ENCODE measurements at places on chromosomes 11 and 22.

- peak; percentile 52 for DNase-seq
These were observed 17.6 kb upstream of the CADM1 start for GRCh38 chr11:115521825-115522224.

- DNase-seq: peak; percentile 20
These were observed 68.3 kb downstream of the NFAM1 start for GRCh38 chr22:42363892-42364291.

DNA sequence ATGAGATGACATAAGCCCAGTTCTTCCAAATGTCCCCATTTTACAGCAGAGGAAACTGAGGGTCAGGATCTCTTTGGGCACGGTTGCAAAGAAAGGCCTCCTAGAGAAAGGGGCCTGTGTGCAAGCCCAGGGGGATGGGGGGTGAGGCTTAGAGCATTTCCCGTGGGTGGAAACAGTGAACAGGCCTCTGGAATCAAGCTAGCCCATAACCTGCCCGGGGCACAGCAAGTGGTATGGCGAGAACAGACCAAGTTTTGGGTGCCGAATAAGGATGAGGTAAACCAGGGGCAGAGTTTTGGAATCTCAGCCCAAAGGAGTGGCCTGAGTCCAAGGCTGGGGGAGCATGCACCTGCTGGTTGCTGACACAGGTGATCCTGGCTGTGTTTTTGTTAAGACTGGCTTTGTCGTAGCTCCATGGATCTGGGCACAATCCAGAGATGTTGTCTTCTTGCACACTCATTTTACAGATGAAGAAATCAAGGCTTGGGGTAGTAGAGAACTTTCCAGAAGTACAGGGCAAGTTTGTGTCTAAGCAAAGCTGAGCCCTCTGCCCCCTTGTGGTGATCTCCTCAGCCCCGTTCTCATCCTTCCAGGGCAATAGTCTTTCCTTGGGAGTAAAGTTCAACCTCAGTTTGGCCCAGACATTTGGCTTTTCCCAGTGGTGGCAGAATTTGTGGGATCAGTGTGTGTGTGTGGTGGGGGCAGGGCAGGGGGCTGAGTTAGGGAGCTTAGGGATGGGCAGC is 53.5 kb upstream of the MYEOV start:
- no peak for DNase-seq

- DNase-seq: no peak
These were observed 12.9 kb downstream of the IL17RA start for GRCh38 chr22:17097701-17098100.

GRCh38 chr22:28375761-28376534 is 303.7 kb downstream of the TTC28 start:
- DNase-seq: no peak

DNA sequence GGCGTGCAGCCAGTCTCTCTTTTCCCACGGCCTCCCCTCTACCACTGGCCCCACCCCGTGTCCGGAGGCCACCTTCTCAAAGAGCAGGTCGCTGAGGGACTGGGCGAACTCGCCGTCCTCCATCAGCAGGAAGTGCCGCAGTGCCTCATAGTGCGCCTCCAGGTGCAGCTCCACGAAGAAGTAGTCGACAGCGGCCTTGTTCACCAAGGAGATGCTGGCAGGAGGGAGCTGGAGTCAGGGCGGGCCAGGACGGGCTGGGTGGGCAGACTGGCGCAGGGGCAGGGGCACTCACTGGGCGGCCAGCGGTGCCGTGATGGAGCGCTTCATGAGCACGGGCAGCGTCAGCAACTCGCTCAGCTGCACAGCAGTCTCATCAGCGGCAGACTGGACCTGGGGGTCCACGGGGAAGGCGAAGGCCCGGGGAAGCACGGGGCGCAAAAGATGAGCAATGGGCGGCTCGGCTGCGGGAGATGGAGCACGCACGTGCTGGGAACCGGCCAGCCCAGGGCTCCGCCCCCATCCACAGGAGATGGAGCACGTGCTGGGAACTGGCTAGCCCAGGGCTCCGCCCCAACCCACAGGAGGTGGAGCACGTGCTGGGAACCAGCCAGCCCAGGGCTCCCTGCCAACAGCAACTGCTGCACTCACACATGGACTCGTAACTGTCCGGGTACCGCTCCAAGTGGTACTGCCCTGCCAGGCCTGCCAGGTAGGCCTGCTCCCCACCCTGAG is 18.4 kb downstream of the SELENOO start:
- DNase-seq: peak; percentile 11

DNA sequence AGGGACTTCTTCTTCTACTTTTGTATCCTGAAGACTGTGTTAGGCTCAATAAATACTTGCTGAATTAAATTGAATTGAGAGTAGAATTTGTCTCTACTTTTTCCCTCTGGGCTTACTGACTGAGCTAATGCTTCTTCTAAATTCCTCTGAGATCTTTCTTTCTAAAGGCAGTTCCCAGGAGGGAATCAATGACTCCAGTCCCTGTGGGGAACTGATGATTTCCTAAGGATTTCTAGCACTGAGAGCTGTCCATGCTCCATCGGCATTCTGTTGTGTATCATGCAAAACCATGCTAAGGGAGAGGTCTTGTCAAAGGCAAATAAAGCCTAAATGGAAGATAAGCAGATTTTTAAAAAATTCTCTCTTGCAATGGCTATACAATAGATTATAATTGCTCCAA is 148.8 kb upstream of the KIRREL3 start:
- DNase-seq: no peak

DNA sequence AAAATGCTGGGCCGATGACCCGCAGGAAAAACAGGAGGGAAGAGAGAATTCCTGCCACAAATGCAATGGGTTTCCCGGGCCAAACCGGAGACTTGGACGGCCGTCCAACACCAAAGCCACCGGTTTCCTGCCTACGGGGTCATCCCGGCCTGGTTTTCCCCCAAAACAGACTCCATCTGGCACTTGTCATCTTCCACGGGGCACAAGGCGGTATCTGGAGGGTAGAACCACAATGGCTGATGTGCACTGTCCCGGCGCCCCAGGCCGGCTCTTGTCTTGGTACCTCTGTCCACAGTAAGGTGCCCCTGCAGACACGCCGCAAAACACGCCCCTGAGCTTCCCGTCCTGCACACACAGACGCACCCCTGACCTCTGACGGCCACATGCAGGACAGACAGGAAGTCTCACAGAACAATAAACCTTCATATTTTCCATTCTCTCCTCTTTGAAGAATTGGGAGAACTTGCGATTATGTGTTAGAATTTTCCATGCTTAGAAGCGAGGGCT is 20.1 kb downstream of the CELSR1 start:
- DNase-seq: no peak

- DNase-seq: peak; percentile 8
These were observed 32.2 kb upstream of the AQP11 start for GRCh38 chr11:77557553-77557952.

DNA sequence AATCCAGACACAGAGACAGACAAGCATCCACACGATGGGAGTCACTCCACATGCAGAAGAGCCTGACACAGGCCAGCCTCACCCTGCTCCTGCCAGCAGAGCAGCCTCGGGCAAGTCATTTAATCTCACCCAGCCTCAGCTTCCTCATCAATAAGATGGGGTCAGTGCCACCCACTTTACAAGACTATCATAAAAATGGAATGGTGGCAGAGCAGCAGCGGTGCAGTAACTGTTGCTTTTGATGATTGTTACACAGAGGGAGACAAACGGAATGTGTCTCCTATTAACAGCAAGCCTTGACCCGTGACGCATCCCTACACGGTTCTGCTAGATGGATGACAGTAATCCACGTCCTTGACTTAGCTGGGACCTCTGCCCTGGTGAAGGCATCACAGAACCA is 26.0 kb upstream of the ARFGAP3 start:
- DNase-seq: no peak

DNA sequence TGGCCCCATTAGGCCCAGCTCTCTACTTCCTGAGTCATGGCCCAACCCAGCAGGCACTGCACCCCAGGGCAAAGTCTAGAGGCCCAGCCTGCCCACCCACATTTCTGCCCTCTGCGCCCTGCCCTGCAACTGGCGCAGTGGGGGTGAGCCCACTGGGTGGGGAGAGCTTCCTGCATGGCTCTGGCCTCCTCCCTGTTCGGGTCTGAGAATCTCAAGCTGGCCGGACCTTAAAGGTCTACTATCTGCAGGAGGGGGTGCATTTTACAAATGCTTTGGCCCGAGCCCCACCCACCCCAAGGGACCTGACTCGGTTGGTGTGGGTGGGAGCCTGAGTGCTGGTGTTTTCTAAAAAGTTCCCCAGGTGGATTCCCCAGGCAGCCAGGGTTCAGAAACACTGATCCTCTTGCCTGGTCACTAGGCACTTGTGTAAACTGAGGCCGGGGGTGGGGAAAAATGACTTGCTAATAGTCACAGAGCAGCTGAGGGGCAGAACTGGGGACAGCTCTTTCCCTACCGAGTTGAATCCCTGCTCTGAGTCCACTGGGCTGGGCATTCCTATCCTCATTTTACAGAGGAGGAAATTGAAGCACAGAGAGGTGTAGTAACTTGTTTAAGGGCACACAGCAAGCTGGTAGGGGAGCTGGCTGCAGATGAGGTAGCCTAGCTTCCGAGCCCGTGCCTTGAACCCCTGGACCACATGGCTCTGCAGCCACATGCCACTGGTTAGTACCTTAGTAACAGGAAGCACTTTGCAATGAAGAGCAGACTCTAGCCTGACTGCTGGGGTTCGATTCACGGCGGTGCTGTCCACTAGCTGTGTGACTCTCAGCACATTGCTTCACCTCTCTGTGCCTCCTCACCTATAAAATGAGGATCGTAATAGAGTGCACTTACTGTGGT is 36.3 kb downstream of the CD82 start:
- DNase-seq: no peak

GRCh38 chr11:16945671-16946469 is 68.3 kb downstream of the PLEKHA7 start:
- DNase-seq: peak; percentile 19

DNA sequence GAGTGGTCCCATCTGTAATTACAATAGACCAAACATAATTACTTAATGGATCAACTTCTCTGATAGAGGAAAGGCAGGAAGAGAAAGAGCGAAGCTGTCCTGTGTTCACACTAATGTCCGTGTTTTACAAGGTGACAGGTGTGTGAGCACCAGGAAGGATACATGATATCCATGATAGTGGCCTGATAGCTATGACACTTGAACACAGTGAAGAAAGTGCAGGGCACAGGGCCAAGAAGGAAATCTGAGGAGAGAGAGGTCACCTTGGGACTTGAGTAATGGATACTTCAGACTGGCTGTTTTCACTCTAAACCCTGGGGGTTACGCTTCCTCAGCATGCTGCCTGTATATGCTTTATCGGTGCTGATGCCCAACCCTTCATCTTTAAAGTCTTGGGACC is 29.4 kb downstream of the TUB start:
- DNase-seq: peak; percentile 75

DNA sequence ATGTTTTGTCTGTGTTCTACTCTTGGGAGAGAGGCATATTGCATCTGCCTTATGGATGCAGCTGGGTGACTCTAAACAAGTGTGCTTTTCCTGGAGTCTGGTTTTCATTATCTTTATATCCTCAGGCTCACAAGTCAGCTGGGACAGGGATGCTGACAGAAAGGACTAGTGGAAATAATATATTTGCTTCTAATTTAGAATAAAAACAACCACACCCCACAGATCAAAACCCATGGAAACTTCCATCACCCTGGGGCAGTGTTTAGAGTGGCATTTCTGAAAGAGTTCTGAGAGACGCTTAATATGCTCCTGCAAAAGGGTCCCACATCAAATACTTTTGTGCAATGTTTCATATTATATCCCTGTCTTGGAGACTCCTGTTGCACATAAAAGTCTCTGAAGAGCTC is 20.8 kb downstream of the KCNE3 start:
- no peak for DNase-seq

DNA sequence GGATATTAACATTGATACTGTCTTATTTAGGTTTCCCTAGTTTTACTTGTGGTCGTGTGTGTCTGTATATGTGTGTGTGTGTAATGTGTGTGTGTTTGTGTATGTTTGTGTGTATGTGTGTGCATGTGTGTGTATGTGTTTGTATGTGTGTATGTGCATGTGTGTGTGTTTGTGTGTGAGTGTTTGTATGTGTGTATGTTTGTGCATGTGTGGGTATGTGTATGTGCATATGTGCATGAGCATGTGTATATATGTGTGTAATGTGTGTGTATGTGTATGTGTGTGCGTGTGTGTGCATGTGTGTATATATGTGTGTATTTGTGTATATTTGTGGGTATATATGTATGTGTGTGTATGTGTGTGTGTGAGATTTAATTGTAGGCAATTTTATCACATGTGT is 17.3 kb upstream of the DNAL4 start:
- DNase-seq: no peak

GRCh38 chr11:33893711-33894397 is 2.0 kb upstream of the LMO2 start:
- no peak for DNase-seq

DNA sequence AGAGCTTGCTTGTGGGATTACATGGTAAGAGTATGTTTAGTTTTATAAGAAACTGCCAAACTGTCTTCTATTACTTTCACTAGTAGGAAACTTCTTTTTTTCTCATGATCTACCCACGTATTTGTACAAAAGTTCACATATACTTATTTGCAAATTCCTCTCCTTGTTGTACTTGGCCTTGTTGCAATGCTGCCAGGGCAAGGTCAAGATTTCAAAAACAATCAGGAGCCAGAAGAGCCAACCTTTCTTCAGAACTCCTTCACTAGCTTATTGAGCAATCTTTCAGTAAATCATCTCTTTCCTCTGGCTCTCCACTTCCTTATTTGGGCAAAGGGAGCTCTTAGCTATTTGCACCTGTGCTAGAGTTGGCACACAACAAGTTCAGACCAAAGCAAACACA is 9.7 kb downstream of the SRSF8 start:
- DNase-seq: peak; percentile 97

GRCh38 chr22:36611241-36611976 is 82.4 kb upstream of the EIF3D start:
- DNase-seq: no peak

DNA sequence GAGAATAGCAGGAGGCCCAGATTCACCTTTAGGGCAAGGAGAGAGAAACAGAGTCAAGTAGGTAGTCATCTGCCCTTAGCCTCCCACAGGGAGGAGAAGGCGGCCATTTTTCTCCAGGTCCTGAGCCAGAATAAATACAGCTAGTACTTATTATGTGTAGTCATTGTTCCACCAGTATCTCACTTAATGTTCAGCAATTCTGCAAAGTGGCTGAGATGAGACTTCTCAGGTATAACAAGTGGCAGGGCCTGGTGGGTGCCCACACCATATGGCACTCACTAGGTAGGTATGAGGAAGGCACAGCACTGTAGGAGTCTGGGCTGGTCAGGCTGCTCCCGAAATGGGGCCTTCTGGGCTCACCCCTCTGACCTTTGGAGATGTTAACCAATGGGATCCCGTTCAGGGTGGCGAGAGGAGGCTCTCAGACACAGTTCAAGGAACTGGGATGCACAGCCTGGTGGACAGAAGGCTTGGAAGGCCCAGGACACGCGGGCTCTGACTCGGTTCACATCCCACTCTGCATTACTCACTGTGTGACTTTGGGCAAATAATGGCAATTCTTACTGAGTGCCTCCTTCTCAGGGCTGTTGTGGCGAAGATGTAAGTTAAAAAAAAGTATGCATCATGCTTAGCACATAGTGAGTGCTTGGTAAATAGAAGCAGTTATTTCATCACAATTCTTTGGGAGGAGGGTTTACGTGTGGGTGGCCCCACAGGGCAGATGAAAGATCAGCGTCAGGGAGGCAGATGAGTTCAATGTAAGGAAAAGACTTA is 25.1 kb downstream of the RTN4RL2 start:
- DNase-seq: no peak

GRCh38 chr22:36544107-36544620 is 15.2 kb upstream of the EIF3D start:
- DNase-seq: no peak

GRCh38 chr22:47713941-47714340 is 951.5 kb downstream of the TBC1D22A start:
- DNase-seq: no peak
